ENCODE measurements at places on chromosomes 16 and 17. TPM values are rescaled to one million over a fixed set of nuclear protein-coding genes. Genes with fewer than 3 reads are reported as not detected.

TMEM98 gene
- total RNA-seq: 12.2 TPM

NIP7 gene
- total RNA-seq: 46.8 TPM

TEX19 gene
- total RNA-seq: 0.14 TPM

SPATA22 gene
- total RNA-seq: not detected

CCL23 gene
- not detected for total RNA-seq

ANKRD40CL gene
- not detected for total RNA-seq

CAVIN1 gene
- 3.5 TPM for total RNA-seq

CHTF18 gene
- total RNA-seq: 97.4 TPM

TMC5 gene
- total RNA-seq: not detected

ACE gene
- 1.6 TPM for total RNA-seq

KAT2A gene
- total RNA-seq: 45.5 TPM

TSPOAP1 gene
- 76.8 TPM for total RNA-seq

TMEM100 gene
- not detected for total RNA-seq

GRB7 gene
- 0.41 TPM for total RNA-seq

CCL17 gene
- total RNA-seq: not detected

SLC5A11 gene
- 0.41 TPM for total RNA-seq

CLEC3A gene
- total RNA-seq: not detected

TAC4 gene
- not detected for total RNA-seq

HOXB13 gene
- not detected for total RNA-seq

UMOD gene
- not detected for total RNA-seq

MGAT5B gene
- 0.84 TPM for total RNA-seq

ABR gene
- 142 TPM for total RNA-seq

ZFP1 gene
- 11.4 TPM for total RNA-seq

MPRIP gene
- total RNA-seq: 202 TPM

CTRB2 gene
- total RNA-seq: not detected

INPP5K gene
- total RNA-seq: 43.8 TPM

CDRT4 gene
- 7.2 TPM for total RNA-seq

CCDC40 gene
- total RNA-seq: not detected

AARSD1 gene
- 52.2 TPM for total RNA-seq
